AG08396 (cell line): ENCODE measurements at places on chromosomes 5 and 9.
A peak's percentile ranks its signal among the peaks of the same experiment; 100 is the strongest.

GRCh38 chr5:173535976-173536639 is 80.3 kb downstream of the BOD1 start:
- no peak for DNase-seq

DNA sequence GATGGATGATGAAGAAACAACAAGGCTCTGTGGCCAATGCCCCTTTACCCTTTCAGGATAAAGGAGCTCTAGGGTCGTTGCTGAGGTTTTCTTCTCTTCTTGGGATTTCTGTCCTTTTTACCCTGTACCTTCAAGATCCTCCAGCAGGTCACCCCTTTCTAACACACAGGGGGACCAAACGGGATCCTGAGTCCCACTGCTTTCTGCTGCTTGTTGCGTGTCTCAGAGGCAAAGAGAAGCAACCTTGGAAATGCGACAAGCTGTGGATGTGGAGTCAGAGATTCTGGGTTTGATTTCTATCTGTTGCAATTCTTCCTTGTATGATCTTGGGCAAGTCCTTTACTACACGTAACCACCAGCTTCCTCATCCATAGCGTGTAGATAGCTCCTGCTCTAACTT is 20.5 kb downstream of the GLRA1 start:
- DNase-seq = no peak

DNA sequence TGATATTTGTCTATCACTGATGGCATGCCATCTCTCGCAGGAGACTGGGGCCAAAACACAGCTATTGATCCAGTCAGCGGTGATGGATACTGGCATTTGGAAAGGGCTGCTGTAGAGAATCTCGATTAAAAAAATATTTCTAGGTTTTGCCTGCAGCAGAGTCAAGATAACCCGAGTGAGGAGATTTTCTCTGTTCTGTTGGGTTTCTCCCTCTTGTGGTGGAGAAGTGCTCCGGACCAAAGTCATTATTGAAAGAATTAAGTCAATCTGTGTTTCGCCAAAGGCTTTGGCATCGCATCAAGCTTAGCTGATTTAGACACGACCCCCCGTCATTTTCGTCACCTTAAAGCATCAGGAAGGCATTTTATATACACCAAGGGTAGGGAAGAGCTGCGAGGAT is 97.1 kb upstream of the IRX2 start:
- DNase-seq = no peak

GRCh38 chr5:93794954-93795353 is 53.6 kb upstream of the POU5F2 start:
- DNase-seq = no peak

- DNase-seq = no peak
Measured at GRCh38 chr5:74285675-74286280, 354.8 kb downstream of the ENC1 start.

DNA sequence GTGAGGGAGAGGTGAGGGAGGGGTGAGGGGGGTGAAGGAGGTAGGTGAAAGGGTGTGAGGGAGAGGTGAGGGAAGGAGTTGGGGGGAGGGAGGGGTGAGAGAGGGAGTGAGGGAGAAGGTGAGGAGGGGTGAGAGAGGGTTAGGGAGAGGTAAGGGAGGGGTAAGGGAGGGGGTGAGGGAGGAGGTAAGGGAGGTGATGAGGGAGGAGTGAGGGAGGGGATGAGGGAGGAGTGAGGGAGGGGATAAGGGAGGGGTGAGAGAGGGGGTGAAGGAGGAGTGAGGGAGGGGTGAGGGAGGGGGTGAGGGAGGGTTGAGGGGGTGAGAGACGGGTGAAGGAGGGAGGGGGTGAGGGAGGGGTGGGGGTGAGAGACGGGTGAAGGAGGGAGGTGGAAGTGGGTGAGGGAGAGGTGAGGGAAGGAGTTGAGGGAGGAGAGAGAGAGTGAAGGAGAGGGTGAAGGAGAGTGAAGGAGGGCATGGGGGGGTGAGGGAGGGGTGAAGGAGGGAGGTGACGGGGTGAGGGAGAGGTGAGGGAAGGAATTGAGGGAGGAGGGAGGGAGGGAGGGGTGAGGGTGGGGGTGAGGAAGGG is 18.5 kb downstream of the NINJ1 start:
- DNase-seq = no peak

DNA sequence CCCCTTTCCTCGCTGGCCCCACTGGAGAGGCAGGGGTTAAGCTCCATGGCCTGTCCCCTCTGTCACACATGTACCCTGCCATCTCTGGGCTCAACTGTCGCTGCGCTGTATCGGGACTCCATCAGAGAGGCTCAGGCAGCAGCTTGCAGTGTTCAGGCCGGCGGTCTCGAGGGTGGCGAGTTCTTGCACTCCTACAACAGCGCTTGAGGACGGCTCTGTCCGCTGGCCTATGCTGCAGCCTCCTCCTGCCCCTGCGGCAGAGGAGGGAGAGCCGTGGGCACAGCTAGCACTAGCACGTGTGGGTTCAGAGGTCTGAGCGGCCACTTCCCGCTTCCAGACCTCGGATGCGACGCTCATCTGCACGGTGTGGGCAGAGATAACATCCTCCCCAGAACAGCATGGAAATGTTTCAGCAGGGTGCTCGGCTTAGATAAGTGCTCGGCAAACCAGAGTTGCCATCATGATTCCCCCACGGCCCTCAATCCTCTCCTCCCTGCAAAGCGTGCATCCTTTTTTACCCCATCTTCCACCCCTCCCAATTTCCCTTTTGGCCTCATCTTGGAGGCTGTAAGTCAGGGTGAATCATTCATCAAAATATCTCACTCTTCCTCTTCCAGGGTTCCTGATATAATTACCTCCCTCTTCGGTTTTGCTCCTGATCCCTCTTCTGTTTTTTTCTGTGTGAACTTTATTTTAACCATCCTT is 41.9 kb upstream of the FUBP3 start:
- no peak for DNase-seq

GRCh38 chr5:33275391-33275790 is 165.4 kb upstream of the TARS1 start:
- no peak for DNase-seq

GRCh38 chr5:38782180-38782835 is 63.5 kb upstream of the OSMR start:
- DNase-seq = no peak

- peak; percentile 5 for DNase-seq
Measured at GRCh38 chr5:93572101-93572607, 8.9 kb downstream of the NR2F1-AS1 start.

DNA sequence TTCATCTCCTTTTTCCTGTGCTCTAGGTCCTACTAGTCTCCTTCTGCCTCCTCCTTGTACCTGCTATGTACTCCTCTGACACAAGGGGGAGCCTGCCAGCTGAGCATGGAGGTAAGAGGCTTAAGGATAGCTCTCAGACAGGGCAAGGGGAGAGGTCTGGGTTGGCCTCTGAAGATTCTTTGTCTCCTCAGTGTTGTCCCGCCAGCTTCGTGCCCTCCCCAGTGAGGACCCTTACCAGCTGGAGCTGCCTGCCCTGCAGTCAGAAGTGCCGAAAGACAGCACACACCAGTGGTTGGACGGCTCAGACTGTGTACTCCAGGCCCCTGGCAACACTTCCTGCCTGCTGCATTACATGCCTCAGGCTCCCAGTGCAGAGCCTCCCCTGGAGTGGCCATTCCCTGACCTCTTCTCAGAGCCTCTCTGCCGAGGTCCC is 3.8 kb downstream of the CREB3 start:
- peak; percentile 73 for DNase-seq

- no peak for DNase-seq
Measured at GRCh38 chr5:30581198-30581935, 612.1 kb upstream of the CDH6 start.
